ENCODE measurements at places on chromosomes 2 and 18. TPM values are rescaled to one million over a fixed set of nuclear protein-coding genes. Genes with fewer than 3 reads are reported as not detected.

The CYP26B1 gene
- polyA plus RNA-seq, result 2.3 TPM

DNA sequence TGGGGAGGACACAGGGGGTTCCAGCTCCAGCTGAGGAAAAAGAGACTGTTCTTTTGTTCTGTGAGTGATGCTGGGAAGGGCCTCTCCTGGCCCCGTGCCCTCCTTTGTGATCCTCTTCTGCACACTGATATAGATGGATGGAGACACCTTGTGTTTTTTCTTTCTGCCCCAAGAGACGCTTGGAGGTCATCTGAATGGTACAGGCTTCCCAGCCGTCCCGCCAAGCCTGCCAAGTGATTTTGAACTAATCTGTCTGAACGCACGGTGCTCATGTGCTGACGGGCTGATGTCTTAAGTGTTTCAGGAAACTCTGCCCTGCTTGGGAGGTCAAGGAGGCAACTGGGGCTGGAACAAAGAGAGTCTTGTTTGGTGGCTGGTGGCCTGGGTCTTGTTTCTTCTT is 57.5 kb downstream of the KIF5C start:
- DNase-seq, result no peak

GRCh38 chr18:23992089-23992940 is 22.2 kb upstream of the TTC39C start:
- no peak for DNase-seq

The PLGLB2 gene
- 11.5 TPM for polyA plus RNA-seq

The NYAP2 gene
- polyA plus RNA-seq, result 0.23 TPM

DNA sequence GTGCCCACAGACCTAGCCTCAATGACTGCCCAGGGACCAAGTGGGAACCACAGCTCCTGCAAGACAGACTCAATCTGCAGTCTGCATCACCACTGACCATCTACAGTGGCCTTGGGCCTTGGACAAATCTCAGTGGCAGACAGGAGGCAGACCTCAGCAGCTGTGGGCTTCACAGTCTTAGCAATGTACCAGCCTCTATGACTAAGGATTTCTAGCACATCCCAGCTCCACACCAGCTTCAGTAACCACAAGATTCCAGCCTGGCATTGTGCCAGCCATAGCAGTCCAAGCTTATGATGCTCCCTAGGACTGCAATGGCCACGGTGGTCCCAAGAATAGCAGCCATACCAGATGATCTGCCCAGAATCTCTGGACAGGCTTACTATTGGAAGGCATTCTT is 19.6 kb upstream of the WDR75 start:
- DNase-seq, result peak; percentile 42

The CFAP65 gene
- 0.06 TPM for polyA plus RNA-seq

DNA sequence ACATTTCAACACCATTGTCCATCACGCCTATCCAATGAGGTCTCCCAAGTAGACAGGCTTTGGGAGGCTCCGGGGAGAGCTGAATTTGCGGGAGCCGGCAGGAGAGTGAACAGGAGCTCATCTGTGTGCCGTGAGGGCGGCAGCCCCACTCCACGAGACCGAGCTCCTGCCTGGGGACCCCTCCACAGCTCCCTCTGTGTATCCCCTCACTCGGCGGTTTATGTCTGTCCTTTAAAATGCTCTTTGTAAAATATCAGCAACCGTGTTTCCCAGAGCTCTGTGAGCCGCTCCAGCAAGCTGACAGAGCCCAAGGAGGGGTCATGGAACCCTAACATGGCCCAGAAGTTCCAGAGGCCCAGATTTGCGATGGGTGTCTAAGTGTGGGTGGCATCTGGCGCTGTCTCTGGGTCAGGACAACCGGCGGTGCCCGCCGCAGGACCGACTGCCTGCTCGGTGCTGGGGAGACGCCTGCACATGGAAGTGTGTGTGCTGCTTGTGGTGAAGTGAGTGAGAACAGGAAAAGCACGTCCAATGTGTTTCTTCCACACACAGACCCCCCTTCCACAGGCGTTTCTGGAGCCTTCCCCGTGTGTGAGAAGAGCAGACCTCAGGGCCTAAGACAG is 34.8 kb downstream of the SLC66A2 start:
- DNase-seq, result no peak

The PRKD3 gene
- 20.7 TPM for polyA plus RNA-seq

DNA sequence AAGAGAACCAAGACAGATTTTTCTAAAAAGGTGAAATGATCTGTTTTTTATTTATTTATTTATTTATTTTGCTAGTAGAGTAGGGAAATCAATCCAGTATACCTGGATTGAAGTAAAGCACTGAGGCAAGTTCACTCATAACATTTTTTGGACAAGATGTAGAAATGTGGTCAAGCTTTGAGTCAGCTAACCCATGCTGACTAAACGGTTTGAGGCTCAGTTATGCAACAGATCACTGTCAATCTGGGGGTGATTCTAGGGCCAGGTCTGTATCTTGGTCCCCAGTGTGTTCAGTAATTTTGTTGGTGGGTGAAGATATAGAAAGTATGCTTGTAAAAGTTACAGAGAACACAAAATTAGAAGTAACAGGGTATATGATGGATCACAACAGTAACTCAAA is 60.2 kb downstream of the RMDN2 start:
- DNase-seq, result no peak

DNA sequence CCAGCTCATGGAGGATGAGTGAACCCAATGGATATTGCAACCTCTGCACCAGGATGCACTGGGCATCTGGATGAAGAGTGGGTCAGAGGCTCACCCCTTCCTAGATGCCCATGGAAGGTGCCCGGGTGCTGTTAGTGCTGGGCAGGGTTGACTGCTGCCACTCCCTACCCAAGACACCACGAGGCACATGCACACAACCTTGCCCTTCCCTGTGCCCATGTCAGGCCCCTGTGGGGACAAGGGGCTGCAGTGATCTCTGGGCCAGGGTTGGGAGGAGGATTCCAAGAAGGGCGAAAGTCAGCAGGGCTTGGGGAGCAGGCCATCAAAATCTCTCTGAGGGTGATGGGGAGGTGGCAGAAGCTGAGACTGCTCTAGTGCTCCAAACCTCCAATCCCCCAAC is 309.7 kb upstream of the ST6GAL2 start:
- no peak for DNase-seq

The NFATC1 gene
- 14.7 TPM for polyA plus RNA-seq

DNA sequence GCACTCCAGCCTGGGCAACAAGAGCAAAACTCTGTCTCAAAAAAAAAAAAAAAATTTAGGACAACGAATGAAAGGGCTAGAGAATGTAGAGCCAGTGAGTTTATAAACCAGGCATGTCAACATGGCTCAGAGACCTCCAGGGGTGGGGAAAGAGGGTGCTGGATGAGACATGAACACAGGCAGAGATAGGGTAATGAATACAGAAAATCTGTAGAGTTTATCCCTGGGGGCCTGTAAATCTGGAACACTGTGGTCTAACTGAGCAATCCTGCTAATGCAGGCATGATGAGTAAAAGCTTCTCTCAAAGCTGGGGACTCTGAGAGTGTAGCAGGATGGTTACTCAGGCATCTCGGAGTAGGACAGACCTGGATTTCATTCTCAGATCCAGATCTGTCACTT is 59.2 kb upstream of the IGFBP2 start:
- DNase-seq, result no peak

The GCG gene
- polyA plus RNA-seq, result 100 TPM

DNA sequence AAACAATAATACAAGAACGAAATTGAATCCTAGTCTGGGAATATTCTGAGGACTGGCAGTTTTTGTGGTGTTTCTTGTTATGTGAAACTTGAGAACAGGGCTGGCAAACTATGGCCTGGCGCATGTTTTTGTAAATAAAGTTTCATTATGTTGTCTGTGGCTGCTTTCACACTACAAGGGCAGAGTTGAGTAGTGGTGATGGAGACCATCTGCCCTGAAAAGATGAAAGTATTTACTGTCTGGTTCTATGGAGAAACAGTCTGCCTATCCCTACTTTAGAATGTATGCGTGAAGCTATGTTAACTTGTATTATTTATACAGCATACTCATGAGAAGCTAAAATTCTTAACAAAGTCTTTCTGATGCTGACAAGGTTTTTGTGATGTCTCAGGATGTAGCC is 351.9 kb downstream of the LRRTM1 start:
- DNase-seq, result peak; percentile 19

- DNase-seq, result no peak
Observed at GRCh38 chr2:149630445-149630844, 42.9 kb upstream of the MMADHC start.

- DNase-seq, result peak; percentile 29
Observed at GRCh38 chr2:197777823-197778407, 7.2 kb downstream of the BOLL start.

DNA sequence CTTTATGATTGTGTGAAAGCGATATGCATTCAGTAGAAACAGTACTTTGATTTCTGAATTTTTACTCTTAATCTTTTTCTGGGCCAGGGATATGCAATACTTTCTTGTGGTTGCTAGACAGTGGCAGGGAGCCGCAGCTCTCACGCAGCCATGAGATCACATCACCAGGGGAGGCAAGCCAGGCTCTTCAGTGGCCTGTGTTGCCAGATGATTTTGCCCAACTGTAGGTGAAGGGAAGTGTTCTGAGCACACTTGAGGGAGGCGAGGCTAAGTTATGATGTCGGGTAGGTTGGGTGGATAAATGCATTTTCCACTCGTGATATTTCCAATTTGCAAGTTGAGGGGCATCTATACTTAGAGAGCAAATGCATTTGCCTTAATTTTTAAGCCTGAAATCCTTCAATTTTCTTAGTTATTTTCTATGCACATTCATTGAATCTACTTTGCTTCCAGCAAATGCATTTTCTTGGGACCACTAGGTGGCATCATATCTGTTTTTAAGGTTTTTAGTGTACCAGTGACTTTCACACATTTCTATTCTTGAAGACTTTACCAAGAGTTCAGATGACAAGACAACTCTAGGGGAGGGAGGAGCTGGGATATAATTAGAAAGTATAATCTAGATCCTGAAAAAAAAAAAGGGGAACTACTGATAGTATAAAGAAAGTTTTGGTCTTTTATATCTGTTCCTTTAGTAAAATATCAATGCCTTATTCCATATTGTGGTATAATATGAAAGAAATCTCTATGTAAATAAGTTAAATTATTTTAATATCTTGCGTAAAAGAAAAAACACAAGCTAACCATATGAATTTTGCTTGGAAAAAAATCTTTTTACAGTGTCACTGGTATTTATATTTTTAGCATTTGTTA is 643.3 kb downstream of the SOCS6 start:
- peak; percentile 58 for DNase-seq

- no peak for DNase-seq
Observed at GRCh38 chr2:96921561-96922319, 51.9 kb upstream of the SEMA4C start.

GRCh38 chr2:190693533-190694232 is 44.8 kb downstream of the NAB1 start:
- DNase-seq, result no peak

The CPO gene
- polyA plus RNA-seq, result not detected
